ENCODE measurements at places on chromosomes 2 and 18.

- no peak for DNase-seq
Observed at GRCh38 chr2:205868773-205869333, 186.6 kb downstream of the NRP2 start.

DNA sequence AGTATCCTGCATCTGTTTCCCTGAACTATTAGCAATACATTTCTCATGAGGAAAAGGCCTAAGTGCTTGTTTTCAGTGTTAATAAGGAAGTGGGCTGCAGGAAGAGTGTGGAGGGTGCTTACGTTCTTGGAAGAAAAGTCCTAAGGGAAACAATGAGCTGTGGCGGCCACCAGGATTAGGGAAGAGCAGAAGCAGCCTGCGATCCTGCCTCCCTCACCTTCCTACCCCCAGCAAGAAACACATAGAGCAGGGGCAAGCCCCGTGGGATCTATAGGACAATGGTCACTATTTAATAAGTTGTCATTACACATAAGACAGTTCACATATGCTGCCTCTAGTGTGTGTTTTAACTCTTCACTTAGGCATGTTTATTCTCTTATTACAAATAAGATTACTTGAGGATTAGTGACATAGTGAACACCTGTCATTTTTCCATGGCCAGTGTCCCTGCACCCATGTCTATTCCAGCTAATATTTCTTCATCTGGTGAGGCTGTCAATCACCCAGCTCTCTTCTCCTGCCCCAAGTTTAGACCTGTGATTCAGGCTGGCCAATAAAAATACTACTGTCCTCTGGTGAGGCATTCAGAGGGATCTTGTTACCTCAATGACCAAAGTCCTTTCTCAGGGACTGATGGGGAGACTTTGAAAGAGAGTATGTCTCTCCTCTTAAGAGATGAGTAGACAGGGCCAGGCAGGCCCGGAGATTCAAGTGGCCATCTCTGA lies 510.9 kb upstream of the CELF4 start:
- no peak for DNase-seq

GRCh38 chr2:69580486-69580885 lies 63.1 kb downstream of the AAK1 start:
- DNase-seq: no peak

DNA sequence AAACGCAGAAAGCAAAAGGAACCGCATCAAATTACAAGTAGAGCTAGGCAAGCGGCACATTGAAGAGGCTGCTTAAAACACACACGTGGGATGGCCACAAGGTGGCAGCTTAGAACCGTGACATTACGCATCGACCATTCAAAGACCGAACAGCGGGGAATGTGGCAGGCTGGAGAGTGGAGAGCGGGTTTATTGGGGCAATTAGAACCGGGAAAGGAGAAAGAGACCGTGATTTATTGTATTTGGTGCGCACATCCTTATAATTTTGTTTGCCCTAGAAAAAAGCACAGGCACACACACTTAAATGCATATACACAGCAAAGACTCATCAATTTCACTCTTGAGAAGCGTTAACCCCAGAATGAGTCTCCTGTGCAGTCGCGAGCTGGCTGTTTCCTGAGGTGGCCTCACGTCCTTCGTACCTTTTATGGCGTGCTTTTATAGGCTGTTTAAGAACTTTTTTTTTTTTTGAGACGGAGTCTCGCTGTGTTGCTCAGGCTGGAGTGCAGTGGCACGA lies 31.7 kb upstream of the MEP1B start:
- DNase-seq: peak; percentile 39

DNA sequence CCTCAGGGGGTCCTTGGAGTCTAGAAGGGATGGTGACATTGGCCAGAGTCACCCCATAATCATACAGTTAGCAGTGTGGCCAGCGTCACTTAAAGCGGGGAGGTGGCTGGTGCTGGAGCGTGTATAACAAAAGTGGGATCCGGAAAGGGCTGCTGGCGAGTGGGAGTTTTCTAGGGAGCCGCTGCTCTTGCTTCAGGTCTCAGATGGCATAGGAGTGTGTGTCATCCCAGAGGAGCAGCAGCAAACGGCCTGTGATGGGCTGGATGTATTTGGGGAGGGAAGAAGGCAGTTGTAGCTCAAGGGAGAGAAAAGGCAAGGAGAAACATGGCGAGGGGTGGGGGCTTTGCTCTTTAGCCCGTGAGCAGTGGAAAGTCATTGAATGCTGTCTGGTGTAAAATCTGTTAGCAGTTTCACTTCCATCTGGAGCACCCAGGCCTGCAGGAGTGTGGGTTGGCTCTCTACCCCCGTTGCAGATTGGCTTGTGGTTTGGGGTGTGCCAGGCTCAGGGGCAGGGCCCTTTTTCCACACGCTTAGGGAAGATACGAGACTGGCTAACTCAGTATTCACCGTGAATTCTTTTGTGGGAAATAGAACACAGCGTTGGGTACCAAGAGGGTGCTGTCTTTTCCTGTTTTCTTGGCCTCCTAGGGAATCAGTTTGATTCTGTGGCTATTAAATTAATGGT lies 120.5 kb downstream of the AGAP1 start:
- no peak for DNase-seq

DNA sequence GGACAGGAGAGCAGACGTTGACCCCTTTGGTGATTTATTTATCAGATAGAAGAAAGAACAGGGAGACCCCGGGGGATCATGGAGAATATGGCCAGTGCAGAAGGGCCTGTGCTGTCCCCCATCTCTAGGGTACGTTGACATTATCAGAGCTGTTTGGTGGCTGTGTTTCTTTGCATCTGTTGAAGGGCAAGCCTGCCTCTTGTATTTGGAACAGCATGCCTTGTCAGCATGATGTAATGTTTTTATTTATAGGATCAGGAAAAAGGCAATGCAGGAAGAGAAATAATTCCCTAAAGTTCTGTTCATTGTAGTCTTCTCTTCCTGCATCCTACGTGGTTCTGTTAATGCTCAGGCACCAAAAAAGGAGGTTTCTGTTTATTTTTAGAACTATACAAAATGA lies 49.8 kb upstream of the CABYR start:
- DNase-seq: no peak

DNA sequence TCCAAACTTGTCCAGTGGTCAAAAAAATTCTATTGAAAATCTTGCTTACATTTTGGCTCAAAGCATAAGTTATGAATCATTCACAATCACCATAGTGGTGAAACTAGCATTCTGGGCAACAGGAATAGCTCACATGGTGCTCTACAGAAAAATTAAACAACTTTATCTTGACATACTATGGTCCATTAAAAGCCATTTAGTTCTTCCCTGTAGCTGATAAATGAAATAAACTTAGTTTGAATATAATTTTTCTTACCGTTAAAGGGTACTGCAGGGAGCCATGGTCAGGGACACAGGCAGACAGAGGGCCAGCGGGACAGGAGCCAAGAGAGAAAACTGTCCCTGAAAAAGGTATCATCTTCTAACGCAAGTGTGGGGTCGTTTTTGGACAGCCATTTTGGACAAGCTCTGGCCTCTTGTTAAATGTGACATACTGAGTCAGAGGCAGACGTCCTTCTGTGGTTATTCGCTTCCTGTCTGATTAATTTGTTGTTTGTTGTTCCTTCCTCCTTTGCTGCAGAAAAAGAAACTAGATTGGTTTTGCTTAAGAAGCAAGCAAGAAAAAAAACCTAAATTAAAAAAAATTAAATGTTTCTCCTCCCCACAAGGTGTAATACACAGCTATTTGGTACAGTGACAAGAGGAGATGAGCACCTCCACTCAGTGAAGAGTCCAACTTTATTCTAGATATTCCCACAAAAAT lies at the start of gene WIPF1:
TSS of gene WIPF1 (minus strand) at position 460 of the 703 bp plus-strand sequence. CDS start 12,231 bp downstream, outside the sequence.
- no peak for DNase-seq

DNA sequence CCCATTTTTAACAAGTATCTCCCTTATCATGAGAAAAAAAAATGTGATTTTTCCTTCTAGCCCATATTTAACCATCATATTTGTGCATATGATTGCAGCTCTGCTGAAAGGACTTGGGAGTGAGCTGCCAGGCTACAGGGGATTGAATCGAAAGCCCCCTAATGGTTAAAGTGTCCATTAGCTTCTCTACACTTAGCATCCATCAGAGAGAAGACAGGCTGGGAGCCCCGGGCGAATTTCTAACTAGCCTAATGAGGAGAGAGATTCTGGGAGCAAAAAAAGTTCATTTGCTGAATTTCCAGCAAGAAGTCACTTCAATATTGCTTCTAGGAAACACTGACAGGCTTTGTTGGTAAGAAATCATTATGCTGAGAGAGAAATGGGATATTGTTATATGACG lies 848.8 kb downstream of the TDRD15 start:
- DNase-seq: no peak
